Stimulated activated CD8-positive, alpha-beta memory T cell treated with anti-CD3 and anti-CD28 coated beads, Interleukin-4, amount 100 ng/mL, for 4 hours (primary cell): ENCODE measurements at places on chromosomes 4 and X.

DNA sequence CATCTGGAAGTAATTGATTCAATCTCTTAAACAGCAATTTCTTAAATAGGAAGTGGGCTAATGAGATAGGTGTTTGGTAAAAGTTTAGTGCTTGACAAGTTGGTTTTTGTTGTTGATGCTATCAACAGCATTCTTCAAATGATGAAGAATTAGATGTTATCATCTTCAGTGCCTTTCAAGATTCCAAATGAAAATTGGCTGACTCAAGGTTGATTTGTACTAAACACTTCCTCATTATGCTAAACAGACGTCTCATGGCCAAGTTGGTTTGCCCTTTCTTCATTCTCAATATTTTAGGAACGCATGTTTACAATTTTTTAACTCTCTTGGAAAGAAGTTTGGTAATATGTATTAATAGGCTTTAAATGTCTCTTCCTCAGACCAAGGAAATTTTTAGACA, 86.0 kb downstream of the MID1IP1 start:
- no peak for DNase-seq

DNA sequence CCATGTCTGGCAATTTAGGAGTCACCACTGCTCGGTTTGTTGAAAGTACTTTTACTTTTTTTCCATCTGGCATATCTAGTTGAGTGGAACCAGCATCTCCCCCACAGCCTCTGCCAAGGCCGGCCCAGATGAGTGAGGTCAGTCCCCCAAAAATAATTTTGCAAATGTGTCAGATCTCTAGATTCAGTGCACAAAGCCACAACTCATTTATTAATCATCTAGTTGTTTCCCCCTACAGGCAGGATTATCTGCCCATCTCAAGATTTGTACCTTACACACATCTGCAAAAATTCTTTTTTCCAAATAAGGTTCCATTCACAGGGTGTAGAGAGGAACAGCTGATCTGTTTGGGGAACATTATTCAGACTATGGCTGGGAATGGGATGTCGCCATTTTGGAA, 174.0 kb upstream of the MXRA5 start:
- no peak for DNase-seq

GRCh38 chrX:34810364-34810763, 132.2 kb upstream of the FAM47B start:
- DNase-seq: no peak

DNA sequence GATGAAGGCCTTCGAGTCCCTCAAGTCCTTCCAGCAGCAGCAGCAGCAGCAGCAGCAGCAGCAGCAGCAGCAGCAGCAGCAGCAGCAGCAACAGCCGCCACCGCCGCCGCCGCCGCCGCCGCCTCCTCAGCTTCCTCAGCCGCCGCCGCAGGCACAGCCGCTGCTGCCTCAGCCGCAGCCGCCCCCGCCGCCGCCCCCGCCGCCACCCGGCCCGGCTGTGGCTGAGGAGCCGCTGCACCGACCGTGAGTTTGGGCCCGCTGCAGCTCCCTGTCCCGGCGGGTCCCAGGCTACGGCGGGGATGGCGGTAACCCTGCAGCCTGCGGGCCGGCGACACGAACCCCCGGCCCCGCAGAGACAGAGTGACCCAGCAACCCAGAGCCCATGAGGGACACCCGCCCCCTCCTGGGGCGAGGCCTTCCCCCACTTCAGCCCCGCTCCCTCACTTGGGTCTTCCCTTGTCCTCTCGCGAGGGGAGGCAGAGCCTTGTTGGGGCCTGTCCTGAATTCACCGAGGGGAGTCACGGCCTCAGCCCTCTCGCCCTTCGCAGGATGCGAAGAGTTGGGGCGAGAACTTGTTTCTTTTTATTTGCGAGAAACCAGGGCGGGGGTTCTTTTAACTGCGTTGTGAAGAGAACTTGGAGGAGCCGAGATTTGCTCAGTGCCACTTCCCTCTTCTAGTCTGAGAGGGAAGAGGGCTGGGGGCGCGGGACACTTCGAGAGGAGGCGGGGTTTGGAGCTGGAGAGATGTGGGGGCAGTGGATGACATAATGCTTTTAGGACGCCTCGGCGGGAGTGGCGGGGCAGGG, 568 bp downstream of the HTT start:
- no peak for DNase-seq

DNA sequence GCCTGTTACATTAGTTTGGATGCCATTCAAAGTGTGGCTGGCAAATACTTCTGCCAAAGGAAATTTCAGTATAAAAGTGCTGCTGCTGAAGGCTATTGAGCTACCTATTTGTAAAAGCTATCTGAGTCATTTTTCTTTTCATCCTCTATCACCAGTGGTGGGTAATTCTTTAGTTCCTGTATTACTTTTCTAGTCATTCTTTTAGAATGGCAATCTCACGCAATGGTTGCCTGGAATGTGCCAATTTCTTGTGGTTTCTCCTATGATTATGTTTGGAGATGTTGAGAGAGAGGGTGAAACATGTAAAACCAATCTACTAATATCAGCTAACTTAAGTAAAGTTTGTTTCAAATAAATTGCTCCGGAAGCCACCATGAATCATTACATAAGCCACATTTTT, 685.0 kb downstream of the RAPGEF2 start:
- no peak for DNase-seq

DNA sequence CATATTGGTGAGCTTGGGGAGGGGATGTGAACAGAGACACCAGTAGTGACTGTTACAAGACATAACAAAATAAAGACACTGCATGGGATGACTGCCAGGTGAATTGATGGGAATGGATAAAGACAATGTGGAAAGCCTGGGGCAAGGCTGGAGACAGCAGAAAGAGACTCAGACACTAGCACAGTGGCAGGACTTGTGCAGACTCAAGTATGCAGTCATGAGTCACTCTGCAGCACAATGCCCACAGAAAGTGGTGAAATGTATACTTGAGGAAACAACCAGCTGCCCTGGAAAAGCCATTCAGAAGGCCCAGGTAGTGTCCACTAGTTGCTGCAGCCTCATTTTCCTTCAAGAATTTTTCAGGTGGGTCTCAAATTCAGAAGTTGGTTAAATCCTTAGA, 452.3 kb downstream of the MID1IP1 start:
- DNase-seq: no peak

DNA sequence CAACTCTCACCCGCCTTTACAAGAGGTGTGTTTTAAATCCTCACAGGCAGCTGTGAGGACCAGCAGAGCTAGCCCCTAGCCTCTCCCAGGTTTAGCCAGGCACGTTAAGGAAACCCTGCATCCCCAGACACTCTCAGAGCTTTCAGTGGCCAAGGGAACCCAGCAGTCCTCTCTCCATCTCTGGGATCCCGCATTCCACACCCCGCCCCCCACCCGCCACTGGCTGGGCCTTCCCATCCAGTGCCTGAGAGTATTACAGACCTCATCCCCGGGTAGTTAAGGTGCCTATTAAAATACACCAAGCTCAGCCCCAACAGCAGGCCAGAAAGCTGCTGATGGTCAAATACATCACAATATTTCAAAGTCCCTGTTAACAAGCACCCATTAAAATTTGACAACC, 256.2 kb downstream of the BCOR start:
- no peak for DNase-seq

DNA sequence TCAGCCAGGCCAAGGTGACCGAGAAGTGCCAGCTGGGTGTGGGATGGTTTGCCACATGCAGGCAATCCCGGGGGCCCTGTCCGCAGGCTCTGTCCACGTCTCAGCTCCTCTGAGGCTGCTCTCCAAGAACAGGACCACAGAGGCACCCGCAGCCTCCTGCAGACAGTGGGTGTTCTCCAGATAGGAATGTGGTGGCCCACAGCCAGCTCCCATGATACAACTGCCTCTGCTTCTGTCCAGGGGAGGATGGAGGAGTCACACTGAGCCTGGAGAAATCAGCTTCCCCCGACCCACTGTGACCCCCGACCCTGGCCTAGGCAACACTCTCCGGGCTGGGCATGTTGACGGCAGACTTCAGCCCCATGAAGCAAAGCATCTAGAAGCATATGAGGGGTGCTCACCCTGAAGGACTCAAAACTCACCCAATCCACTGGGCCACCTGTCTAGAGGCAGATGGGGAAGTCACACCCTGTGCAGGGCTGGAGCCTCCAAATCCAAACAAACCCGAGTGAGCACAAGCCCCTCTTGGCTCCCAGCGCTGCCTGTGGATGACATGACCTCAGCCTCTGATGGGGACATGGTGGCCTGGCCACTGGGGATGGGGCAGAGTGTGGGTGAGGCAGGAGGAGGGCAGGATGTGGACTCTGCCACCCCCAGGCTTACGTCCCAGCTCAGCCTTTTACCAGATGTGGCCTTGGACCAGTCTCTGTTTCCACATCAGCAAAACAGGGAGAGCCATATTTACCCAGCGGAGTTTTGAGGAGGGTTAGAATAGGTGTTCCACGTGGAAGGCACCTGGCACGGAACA, 102.3 kb downstream of the PSAPL1 start:
- no peak for DNase-seq

DNA sequence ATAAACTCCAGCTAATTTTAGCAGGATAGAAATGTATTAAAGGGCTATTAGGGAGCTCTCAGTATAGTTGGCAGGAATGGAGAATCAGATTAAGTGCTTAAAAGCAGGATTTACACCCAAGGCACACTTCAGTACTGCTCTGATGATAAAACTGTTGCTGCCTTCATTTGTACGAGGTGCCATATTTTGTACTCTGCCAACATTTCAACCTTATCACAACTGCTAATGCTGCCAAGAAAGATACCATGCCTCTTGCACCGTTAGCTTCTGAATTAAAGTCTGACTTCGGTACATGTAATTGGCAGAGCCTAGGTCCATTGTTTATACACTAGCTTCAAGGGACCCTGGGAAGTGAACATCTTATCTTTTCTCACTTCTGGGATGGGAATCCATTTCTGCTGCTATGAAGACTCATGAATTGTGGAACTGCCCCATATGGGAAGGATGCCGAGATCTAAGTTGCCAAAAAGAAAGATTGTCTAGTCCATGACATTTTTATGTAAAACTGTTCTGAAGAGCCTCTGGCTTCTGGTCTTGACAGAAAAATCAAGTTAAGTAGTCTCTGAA, 624.0 kb upstream of the IGFBP7 start:
- no peak for DNase-seq

GRCh38 chr4:74166135-74166534, 8.2 kb downstream of the MTHFD2L start:
- DNase-seq: no peak

GRCh38 chrX:47846040-47846439, 9.3 kb downstream of the ZNF81 start:
- DNase-seq: no peak

DNA sequence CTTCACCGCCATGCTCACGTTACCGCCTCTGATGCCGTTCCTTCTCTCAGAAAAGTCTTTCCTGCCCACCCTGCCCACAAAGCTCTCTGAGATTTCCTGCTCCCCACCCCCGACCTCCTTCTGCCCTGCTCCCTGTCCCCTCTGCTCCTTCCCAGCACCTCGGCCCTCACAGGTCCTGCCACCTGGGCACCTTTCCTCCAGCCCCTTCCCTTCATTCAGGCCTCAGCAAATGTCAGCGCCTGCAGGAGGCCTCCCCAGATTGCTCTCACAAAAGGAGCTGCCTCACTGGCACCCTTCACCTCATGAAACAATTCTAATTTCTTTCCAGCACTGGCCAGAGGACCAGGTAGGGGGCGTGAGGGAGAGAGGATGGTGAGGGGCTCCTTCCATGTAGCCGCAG, 33.6 kb upstream of the MXD4 start:
- no peak for DNase-seq

- DNase-seq: no peak
Measured at GRCh38 chr4:6520978-6521377, 48.6 kb upstream of the PPP2R2C start.

- DNase-seq: no peak
Measured at GRCh38 chrX:103704863-103705262, 5.8 kb upstream of the TMEM31 start.

DNA sequence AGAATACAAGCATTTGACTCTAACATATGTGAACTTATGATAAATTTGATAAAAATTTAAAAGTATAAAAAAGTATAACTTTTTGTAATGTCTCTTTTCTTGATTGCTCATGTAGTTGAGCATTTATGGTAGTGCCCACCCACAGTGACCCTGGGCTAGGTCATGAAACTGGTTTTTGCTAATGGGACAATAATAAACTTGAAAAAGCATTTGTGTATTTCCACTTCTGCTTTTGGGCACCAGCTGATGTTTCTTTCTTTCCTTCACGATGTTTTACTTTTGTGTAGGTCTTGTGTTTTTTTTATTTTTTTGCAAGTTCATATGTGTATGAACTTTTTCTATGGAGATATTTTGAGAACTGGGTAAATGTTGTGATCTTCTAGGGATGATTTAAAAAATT, 313.1 kb downstream of the CBLL2 start:
- no peak for DNase-seq

GRCh38 chr4:158968961-158969360, 133.9 kb upstream of the RAPGEF2 start:
- DNase-seq: no peak

GRCh38 chr4:92952426-92952825, 648.7 kb downstream of the GRID2 start:
- DNase-seq: no peak

DNA sequence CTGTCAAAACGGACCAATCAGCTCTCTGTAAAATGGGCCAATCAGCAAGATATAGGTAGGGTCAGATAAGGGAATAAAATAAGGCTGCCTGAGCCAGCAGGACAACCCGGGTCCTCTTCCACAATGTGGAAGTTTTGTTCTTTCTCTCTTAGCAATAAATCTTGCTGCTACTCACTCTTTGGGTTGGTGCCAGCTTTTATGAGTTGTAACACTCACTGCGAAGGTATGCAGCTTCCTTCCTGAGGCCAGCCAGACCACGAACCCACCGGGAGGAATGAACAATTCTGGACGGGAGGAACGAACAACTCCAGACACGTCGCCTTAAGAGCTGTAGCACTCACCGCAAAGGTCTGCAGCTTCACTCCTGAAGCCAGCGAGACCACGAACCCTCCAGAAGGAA, 287.8 kb downstream of the RAPGEF2 start:
- DNase-seq: no peak

- no peak for DNase-seq
Measured at GRCh38 chr4:67899096-67899495, 15.3 kb upstream of the TMPRSS11D start.

DNA sequence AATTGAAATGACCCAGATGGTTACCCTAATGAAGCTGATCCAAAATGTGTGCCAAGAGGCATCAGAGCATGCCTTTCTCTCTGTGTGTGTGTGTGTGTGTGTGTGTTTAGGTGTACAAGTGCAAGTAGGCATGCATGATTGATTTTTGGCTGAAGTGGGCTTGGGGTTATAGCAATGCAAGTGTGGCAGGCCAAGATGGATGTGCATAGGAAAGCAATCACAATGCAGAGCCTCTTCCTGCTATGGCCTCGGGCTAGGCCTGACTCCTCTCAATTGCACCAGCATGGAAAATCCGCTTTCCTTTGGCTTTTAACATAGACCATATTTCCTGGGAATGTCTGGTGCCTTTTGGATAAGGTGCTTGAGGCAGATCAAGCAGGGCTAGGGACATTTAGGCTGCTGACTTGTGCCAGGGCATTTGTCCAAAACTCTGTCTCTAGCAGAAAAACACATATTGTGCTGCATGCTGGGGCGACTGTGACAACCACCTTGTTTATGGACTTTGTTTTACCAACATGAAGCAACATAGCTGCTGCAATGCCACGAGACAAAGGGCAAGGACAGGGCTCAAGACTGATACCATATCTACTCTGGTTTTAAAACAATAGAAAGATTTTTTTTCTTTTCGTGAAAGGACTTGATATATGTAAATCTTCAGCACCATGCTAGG, 395.7 kb downstream of the RAPGEF2 start:
- DNase-seq: no peak

- no peak for DNase-seq
Measured at GRCh38 chrX:20197641-20198210, 56.1 kb upstream of the EIF1AX start.

- DNase-seq: no peak
Measured at GRCh38 chrX:13051529-13052172, 7.2 kb upstream of the FAM9C start.
